ENCODE measurements at places on chromosomes 2 and 18.

- no peak for DNase-seq
Observed at GRCh38 chr18:50806208-50806616, 13.6 kb downstream of the MRO start.

- DNase-seq: no peak
Observed at GRCh38 chr2:71849607-71850305, 297.9 kb downstream of the CYP26B1 start.

- no peak for DNase-seq
Observed at GRCh38 chr18:31657823-31658669, 26.3 kb downstream of the B4GALT6 start.

DNA sequence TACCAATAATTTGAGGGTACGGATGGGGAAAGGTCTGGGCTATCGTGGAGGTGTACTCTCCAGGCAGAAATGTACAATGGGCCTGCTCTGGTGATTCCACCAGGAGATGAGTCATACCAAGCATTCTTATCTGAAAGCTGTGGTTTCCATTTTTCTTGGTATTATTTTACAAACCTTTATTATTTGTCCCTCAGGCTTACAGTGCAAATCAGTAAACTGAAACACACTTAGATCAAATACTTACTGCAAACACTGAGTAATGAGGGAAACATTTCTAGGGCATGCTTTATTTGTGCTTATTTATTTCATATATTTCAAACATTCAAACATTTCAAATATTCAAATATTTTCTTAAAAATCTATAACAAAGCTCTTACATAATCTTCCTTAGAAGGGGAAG is 319.8 kb downstream of the RND3 start:
- DNase-seq: no peak

DNA sequence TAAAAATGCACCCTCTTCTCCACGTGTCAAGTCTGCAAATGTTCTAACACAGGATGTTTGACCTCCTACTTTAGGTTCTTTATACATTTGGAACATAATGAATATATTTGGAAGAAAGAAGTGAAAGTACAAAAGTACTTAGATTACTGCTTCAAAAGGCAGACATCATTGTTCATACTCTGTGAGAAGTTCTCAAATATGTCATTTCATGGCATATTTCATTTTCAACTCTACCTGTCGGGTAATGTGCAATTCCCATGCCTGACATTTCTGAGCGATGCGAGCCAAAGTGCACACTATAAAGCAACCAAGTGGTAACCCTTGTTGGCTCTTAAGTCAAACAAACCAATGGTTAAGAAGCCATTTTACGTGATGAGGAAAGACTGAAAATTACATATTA is 7.0 kb downstream of the BUB1 start:
- no peak for DNase-seq

DNA sequence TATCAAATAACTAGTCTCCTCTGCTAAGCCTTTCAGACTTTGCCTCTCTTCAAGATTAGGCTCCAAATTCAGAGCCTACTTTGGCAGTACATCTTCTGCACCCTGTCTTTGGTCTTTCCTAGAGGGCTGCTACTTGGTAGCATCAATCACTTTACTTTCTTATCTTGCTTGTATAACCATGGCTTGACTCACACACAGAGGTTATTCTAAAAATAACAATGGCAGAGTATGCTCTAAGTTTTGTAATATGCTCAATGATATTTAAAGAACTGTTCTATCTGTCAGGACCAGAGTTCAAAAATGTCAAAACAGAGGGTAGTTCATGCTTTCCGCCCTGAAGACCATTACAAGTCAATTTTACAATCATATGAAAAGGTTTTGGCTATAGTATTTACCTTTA is 27.7 kb downstream of the THOC1 start:
- no peak for DNase-seq

DNA sequence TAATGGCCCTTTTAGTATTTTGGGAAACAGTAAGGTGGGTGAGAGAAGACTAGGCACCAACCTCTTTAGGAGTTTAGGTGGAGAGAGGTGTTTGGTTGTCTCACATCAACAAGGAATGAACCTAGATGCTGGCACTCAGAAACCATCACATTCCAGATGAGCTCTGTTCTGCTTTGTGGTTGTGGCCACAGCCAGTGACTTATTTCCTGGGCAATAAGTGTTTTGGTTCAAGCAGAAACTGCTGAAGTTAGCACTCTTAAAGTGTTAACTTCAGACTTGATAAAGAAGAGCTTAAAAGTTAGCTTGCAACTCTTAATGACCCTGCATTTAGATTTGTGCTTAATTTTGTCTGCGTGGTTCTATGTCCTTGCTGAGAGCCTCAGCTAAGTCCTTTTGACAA is 929.2 kb downstream of the SLC4A3 start:
- no peak for DNase-seq

GRCh38 chr18:72502671-72503431 is 41.3 kb downstream of the CBLN2 start:
- DNase-seq: no peak

- no peak for DNase-seq
Observed at GRCh38 chr2:179555691-179556283, 291.2 kb upstream of the SESTD1 start.

DNA sequence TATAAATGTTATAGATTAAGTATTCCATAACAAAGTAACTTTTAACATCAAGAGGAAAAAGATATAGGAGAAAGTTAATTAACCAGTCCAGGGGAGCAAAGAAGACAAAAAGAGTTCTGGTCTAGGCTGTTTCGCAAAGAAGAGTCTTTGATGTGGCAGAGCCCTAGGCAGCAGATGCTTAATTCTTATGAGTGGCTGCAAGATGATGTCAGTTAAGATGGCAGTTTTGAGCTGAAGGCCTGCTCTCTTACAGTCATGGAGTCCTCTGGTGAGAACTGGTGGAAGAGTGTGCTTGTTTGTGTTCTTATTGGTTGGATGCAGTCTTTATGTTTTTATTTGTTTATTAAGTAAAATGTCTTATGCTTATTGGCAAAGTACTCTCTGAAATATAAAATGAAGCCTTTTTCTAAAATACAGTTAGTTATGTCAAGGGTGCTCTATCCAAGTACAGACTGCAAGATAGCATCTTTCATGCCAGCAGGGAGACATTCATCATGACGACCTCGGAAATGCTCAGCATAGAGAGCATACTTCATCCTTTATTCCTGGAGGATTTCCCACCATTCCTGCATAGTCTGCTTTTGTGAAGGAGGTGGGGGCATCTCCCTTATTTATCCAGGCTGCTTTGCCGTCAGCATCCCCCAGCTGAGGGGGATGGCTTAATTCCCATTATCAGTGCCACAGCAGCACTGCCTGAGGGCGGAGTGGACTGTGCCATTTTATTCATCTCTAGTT is 38.9 kb upstream of the SERPINE2 start:
- no peak for DNase-seq

GRCh38 chr18:74331404-74331803 is 15.8 kb downstream of the C18orf63 start:
- no peak for DNase-seq

- no peak for DNase-seq
Observed at GRCh38 chr18:28594034-28594433, 417.1 kb upstream of the CDH2 start.

GRCh38 chr2:147223119-147223518 is 621.7 kb upstream of the ACVR2A start:
- no peak for DNase-seq

DNA sequence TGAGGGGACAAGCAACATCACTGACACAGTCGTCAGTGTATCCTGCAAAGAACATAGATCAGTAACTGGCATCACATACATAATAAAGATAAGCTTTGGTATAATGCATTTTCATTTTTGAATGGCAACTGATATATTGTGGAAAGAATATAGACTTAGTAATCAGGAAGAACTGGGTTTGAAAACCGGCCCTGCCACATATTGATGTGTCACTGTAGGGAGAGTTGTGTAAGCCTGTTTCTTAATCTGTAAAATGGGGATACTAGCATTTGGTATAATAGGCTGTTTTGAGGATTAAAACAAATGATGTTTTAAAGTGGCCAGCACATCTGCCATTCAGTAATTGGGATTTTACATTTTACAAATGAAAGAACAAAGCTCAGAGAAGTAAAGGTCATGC is 277.8 kb upstream of the CNTNAP5 start:
- no peak for DNase-seq

- DNase-seq: no peak
Observed at GRCh38 chr18:11096839-11097750, 52.3 kb downstream of the PIEZO2 start.

DNA sequence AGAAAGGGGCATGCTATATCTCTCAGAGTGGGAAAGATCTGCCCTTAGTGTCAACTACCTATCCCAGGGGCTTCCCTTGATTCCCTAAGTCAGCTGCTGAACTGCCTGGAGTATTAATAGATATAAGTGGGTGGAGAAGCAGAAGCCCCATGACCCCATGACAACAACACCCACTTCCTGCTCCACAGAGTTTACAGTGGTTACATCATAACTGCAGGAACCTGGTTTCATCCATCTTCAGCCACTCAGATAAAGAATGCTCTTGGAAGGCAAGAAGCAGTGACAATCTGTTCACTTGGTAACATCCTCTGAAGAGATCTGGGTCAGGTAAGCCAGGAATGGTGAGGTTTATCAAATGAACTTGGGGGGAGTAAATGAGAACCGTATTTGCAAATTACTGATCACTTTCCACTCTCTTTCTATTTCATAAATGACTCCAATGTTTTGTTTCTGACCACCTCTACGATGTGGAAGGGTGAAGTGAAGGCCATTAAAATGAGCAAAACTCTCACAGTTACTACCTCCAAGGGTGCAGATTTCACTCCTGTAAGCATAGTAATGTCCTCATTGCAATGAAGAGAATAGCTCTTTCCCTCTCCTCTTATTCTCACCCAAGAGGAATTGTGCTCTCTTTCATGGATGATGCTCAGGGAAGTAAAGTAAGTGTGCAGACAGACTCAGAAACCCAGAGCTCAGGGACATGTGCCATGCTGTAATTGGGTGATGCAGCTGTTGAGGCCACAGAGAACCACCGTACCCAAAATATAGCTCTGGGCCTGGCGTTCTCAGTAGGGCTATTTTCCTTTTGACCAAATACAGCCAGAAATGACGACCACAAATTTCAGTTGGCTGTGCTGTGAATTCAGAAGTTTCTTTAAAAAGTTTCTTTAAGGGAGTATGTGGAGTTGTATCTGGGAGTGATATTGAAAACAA is 192.8 kb upstream of the APCDD1 start:
- no peak for DNase-seq

- DNase-seq: no peak
Observed at GRCh38 chr18:73768043-73768442, 379.6 kb downstream of the FBXO15 start.

DNA sequence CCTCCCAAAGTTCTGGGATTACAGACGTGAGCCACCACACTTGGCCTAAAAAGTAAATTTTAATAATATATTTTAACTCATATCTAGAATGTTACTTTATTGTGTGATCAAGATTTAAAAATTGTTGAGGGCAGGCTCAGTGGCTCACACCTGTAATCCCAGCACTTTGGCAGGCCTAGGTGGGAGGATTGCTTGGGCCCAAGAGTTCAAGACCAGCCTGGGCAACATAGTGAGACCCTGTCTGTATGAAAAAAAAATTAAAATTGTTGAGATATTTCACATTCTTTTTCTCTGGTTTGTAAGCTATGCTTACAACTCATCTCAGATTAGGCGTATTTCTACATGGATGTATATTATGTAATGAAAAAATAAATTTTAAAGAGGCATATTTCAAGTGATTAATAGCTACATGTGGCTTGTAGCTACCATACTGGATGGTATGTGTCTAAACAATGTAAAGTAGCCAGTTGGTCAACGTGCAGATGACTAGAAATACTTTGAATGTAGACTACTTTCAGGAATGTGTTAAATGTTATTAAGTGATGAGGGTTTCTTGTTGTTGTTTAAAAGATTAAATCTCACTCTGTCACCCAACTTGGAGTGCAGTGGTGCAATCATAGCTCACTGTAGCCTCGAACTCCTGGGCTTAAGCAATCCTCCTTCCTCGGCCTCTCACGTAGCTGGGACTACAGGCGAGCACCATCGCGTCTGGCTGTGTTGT is 5.9 kb downstream of the RAB10 start:
- DNase-seq: no peak

DNA sequence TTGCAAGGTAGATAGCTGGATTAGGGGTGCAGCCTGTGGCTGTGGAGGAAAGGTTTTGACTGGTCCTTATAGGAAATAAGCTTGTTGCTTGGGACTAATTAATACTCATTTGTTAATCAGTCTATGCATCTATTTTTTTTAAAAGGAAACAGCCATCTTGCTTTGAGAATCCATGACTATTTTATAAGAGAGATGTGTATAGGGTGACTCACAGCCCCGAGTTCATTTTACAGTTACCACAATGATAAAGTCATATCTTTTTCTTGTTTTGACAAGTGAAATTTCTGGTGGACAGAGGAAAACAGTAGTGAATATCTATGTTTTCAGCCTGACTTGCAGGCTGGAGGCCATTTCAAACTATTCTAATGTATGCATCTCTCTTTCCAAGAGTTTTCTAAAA is 193.5 kb upstream of the CCDC68 start:
- DNase-seq: no peak

GRCh38 chr2:17594533-17595401 is 54.3 kb downstream of the VSNL1 start:
- no peak for DNase-seq

Measured in activated T-cell treated with anti-CD3 and anti-CD28 coated beads for 1 hour (primary cell).